ENCODE measurements at places on chromosomes 3 and 15.

- DNase-seq = no peak
Observed at GRCh38 chr3:96467639-96468038, 346.8 kb upstream of the EPHA6 start.

DNA sequence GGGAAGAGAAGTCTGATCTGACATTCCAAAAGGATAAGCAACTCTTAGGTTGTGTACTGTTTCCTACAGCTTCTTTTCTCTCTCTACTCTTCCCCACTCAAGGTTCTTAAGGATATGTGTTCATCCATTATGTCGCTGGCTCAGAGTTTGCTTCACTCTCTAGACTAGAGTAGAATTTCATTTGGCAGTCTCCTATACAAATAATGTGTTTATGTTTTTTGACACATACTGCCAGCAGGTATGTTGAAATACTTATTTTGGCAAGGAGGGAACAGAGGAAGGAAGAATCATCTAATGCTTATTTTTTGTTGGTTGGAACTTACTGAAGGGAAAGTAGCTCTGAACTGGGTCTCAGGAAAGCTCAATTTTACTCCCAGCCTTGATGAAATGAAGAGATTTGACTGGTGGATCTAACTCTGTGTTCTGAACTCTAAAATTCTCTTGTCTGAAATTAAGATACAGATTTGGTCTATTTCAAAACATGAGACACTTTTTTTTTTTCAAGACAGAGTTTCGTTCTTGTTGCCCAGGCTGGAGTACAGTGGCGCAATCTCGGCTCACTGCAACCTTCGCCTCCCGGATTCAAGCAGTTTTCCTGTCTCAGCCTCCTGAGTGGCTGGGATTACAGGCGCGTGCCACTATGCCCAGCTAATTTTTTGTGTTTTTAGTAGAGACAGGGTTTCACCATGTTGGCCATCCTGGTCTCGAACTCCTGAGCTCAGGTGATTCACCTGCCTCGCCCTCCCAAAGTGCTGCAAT lies 7.6 kb upstream of the EMC3 start:
- DNase-seq = no peak

GRCh38 chr3:120326784-120327183 lies 22.4 kb downstream of the LRRC58 start:
- no peak for DNase-seq

- no peak for DNase-seq
Observed at GRCh38 chr15:31268911-31269784, 57.5 kb upstream of the KLF13 start.

GRCh38 chr3:40843851-40844548 lies 319.2 kb downstream of the ZNF621 start:
- DNase-seq = no peak

- DNase-seq = no peak
Observed at GRCh38 chr3:182308328-182308727, 485.0 kb upstream of the ATP11B start.

DNA sequence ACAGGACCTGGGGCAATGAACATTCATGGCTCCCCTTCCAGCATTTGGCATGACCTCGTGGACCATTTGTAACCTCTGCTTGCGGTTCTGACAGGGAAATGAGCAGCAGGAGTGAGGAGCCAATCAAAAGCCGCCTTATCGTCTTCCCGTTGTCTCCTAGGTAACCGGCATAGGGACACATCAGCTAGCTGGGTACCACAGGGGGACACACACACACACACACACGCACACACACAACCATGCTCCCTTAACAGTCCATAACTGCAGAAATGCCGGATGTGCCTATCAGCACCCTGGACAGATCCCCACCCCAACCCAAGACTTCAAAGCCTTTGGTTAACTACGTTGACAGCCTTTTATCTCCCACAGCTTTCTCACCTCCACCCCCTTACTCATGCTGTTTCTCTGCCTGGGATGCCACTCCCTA lies 53.4 kb upstream of the CCDC174 start:
- no peak for DNase-seq

DNA sequence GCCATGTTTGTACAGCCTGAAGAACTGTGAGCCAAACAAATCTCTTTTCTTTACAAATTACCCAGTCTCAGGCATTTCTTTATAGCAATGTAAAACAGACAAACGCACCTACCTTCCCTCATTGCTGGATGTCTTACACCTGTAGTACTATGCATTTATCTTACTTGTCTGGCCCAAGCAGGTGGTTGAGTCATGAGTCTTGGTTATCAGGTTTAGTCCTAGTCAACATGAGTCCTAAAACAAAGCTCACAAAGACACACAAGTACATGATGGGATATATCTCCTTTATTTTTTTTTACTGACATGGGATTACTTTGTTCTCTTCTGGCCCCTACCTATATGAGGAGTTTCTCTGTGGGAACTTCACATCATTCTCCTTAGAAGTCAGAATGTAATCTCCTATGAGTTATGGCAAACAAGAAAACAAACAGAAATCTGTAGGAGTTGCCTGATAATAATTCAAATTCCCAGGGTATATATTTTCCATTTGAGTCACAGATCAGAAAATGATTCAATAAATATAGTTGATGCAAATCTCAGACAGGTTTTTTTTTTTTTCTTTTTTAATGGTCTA lies 33.6 kb upstream of the PLSCR2 start:
- no peak for DNase-seq

DNA sequence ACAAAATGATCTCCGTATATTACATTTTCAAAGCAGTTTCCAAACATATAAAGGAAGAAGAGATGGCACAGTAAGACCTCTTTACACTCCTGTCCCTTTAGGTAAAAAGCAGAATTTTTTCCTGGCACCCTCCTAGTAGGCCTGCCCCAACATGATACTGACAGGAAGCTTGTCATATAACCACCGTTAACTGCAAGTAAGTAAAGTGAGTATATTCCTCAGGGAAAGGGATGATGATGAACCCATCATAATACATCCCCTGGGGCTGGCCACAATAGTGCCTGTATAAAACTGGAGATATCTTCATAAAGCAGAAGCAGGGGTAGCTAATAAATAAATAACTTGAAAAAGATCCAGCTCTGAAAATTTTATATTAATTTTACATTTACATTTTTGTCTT lies 893.0 kb downstream of the DIPK2A start:
- no peak for DNase-seq

DNA sequence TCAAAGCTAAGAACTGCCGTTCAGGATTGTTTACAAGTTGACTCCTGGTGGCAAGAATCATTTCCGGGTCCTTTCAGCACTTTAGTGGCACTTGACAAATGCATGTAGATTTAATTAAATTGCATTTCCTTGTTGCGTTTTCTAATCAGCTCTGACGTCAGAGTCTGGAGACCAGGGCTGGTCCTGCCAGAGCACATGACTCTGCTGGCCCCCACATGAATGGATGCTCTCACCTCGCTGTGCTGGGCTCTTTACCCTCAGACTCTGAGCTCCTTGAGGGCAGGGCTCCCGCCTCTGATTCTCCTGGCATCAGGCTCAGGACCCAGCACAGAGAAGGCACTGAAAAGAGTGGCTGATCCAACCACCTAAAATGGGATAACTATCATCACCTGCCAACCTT lies 69.4 kb downstream of the FEM1B start:
- no peak for DNase-seq

DNA sequence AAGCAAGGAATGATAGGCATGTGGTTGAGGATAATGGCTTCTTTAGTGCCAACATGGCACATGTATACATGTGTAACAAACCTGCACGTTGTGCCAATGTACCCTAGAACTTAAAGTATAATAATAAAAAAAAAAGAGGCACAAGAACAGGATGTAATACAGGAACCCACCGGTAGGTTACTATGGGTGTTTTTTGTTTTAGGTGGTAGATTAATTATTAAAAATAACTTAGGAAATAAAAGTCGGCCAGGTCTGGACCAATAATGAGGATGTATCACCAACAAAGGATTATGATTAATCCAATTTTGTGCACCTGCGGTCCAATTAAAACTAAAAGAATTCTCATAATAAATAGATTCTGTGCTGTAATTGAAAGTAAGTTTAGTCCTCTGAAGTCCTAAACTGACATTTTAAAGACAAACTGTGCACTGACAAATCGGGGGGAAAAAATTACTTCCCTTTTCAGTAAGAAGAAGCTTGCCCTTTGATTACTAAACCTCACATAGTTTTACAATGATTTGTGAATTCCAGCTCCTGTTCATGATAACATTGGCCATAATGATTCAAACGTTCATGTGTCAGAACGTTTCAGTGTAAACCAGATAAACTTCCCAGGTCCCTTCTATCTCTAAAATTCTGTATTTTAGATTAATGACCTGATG lies 62.2 kb downstream of the CASR start:
- DNase-seq = no peak

GRCh38 chr3:11021611-11022011 lies 29.1 kb downstream of the SLC6A1 start:
- no peak for DNase-seq

GRCh38 chr15:97567411-97567810 lies 393.1 kb upstream of the ARRDC4 start:
- no peak for DNase-seq

DNA sequence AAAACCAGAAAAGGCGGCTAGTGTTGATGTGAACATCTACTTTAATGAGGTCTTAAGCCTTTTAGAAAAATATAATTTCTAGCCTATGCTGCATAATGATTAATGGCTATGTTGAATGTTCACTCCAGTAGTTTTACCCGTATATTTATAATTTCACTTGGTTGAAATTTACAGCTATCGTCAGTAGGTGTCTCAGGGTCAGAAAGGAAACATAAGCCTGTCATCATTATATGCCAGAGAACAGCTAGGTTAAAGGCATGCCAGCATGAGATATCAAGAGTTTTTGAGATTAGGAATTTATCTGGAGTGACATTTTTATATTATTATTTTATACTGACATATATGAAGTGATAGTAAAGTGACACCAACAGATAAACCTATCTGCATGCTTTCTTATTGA lies 904.1 kb downstream of the OTOL1 start:
- DNase-seq = no peak

DNA sequence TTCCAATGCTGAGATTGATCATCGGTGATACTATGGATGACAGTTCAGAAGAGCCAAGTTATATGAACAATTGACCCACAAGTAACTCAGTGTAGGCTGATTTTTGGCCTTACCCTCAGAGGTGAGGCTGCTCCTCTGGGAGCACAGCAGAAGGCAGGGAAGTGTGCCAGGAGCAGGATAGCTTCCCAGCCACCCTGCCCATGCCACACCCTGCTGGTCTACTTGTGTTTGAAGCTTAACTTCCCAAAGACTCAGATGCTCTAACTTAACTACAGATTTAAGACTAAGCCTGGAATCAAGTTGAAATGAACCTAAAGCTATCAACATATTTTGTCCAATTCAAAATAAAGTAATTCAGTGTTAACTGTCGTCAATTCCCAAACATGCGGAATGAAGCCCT lies 77.5 kb downstream of the BOC start:
- no peak for DNase-seq

GRCh38 chr3:133361011-133361410 lies 38.8 kb upstream of the BFSP2 start:
- no peak for DNase-seq

DNA sequence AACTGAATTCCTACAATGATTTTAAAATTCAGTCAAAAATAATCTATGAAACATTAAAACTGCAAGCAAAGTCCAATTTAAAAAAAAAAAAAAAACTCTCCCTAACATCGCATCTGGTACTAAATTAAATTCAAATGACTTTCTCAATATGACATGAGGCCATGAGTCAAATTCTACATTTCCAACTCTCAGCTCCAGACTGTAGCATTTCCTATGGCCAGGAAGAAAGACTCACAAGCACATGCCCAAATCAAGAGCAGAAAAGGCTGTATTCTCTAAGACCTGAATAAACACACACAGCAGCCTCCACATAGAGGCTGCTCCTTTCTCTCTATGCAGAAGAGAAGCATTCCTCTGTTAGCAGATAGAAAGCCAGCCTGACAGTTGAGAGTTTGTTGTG lies 729.2 kb downstream of the ROBO1 start:
- DNase-seq = no peak

- no peak for DNase-seq
Observed at GRCh38 chr3:66702126-66702525, 201.3 kb upstream of the LRIG1 start.

DNA sequence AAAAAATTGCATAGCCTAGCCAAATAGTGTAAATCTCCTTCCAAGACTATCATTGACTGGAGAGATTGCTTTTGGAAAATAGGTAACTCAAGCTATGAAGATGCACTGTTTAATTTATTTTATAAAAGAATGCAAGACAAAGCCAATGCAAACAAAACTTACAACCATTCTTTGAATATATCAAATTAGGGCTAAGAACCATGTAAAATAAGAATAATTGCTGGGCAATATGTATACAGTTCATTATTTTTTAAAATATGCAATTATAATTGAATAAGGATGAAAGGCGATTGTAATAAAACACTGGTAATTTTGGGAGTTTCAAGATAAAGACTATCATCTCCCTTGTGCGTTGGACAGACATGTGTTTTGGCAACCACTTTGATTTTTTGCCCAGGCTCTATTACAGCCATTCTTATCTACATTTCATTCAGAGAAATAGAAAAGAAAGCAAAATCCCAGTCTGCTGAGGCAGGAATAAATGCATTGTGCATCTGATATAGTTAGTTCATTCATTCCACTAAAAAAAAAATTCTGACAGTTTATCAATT lies 242.3 kb upstream of the ROBO1 start:
- no peak for DNase-seq

GRCh38 chr3:73530022-73530396 lies 94.7 kb downstream of the PDZRN3 start:
- no peak for DNase-seq

- no peak for DNase-seq
Observed at GRCh38 chr15:95606551-95606950, 723.9 kb upstream of the NR2F2 start.

GRCh38 chr3:151228666-151229040 lies 25.6 kb upstream of the GPR171 start:
- DNase-seq = no peak

GRCh38 chr3:34078418-34078817 lies 280.0 kb downstream of the PDCD6IP start:
- DNase-seq = no peak

- DNase-seq = no peak
Observed at GRCh38 chr3:188059351-188059750, 94.6 kb upstream of the LPP start.

GRCh38 chr3:54146506-54147239 lies 24.3 kb downstream of the CACNA2D3 start:
- no peak for DNase-seq

- no peak for DNase-seq
Observed at GRCh38 chr3:153631102-153631501, 469.1 kb downstream of the RAP2B start.

GRCh38 chr15:48413304-48413703 lies 82.1 kb downstream of the DUT start:
- no peak for DNase-seq

All from GM04504 (cell line).